Naive B cell (primary cell): ENCODE measurements at places on chromosomes 5 and 9. TPM values are rescaled to one million over a fixed set of nuclear protein-coding genes. Genes with fewer than 3 reads are reported as not detected.

WDR38 gene
- not detected for polyA plus RNA-seq

GARNL3 gene
- not detected for polyA plus RNA-seq

DNA sequence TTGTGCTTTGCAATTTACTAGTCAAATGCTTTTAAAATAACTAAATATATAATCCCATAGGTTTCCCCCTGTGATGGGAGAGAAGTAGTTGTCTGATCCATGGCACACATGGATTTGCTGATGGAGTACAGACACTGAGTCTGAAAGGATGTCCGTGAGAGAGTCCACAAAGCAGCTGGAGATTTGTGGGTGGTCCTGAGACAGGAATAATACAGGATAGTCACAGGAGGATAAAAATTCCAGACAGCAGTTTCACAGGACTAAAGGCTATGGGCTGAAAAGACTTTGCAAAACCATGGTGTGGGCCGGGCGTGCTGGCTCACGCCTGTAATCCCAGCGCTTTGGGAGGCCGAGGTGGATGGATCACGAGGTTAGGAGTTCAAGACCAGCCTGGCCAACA, 58.7 kb upstream of the ZFR start:
- DNase-seq: no peak

DNA sequence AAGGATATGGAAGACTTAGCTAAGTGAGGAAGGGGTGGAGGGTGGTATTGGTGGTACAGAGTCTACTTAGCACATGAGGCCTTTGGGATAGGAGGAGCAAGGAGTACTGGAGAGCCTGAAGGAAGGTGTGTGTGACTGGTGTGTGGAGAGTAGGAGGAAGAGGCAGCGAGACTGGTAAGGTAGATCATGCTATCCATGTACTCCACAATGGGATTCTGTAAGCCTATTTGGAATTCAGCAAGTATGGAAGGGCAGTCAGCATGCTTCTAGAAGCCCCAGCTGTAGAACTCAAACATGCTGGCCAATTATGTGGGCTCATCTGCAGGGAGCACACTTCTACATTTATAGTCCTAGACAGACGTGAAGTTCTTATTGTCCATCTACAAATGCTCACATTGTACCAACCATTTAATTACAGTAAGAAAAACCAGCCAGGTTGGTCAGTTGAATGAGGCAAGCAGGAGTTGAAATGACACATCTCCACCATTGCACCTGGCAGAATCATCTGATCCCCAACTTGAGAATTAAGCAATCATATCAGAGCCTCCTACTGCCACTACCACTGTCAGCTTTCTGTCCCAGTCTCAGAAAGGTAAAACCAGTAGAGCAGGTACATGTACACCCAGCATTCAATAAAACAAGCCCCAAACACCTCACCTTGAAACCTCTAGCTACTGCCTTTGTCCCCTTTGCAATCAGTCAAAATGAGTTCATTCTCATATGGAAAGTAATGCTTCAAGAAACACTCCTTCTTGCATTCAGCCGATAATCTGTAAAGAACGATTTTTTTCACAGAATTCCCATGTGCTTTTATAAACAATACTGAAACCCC, 60.9 kb upstream of the GLRX start:
- no peak for DNase-seq

DNA sequence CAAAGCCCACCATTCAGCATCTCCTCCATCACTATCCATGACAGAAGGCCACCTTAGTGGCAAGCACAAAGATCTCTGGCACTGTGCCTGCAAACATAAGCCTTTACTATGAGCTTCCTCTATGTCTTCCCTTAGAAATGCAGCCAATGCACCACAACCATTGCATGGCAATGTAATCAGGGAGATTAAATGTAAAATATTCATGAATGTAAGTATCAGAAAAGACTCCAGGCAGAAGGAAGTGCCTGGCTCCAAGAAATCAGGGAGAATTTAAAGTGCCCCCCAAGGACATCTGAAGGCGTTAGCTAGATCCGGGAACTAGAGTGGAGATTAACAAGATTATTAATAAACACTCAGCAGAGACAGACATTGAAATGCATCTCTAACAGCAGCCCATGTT, 32.5 kb upstream of the MYORG start:
- no peak for DNase-seq
